NCI-H460 (cell line): ENCODE measurements at places on chromosomes 11 and 22. TPM values are rescaled to one million over a fixed set of nuclear protein-coding genes. Genes with fewer than 3 reads are reported as not detected.

Gene SEC14L6
- not detected in 2 replicates for total RNA-seq

Gene OR52I1
- not detected in 2 replicates for total RNA-seq

Gene RFPL1
- total RNA-seq: not detected in 2 replicates

Gene ZMAT5
- 13.2 and 14.3 TPM in 2 replicates for total RNA-seq

Gene ZFTA
- 5.3 and 5.6 TPM in 2 replicates for total RNA-seq

Gene KRTAP5-8
- total RNA-seq: not detected in 2 replicates

Gene TPH1
- 0.02 and 0.03 TPM in 2 replicates for total RNA-seq

Gene FSHB
- not detected in 2 replicates for total RNA-seq

Gene OR52N1
- not detected in 2 replicates for total RNA-seq

Gene IL10RA
- total RNA-seq: 0.35 and 2.7 TPM in 2 replicates

Gene CENPM
- total RNA-seq: 20.7 and 22.9 TPM in 2 replicates

Gene OR8A1
- not detected in 2 replicates for total RNA-seq

Gene OR52N4
- not detected in 2 replicates for total RNA-seq

Gene NCF4
- not detected in 2 replicates for total RNA-seq

Gene OR8B3
- total RNA-seq: not detected in 2 replicates

Gene SELENOM
- total RNA-seq: 32.0 and 36.2 TPM in 2 replicates

Gene TMEM191C
- total RNA-seq: 0.37 and 2.4 TPM in 2 replicates

Gene PIH1D2
- 1.8 and 2.8 TPM in 2 replicates for total RNA-seq

Gene TRIM48
- not detected in 2 replicates for total RNA-seq

Gene CDCA5
- total RNA-seq: 20.3 and 25.2 TPM in 2 replicates

Gene LRRC55
- not detected in 2 replicates for total RNA-seq

Gene TMEM151A
- 0.32 and 0.40 TPM in 2 replicates for total RNA-seq

Gene TMPRSS6
- not detected in 2 replicates for total RNA-seq

Gene ACTN3
- total RNA-seq: not detected in 2 replicates

Gene MISFA
- total RNA-seq: 1.1 and 1.8 TPM in 2 replicates

Gene FGF3
- total RNA-seq: not detected in 2 replicates

Gene CSTF3
- 31.1 and 37.3 TPM in 2 replicates for total RNA-seq

Gene OR4D5
- not detected in 2 replicates for total RNA-seq
